Cortex of kidney (tissue), 1 donor: ENCODE measurements at places on chromosomes 12 and 14.

GRCh38 chr12:71935594-71935993, 3.1 kb upstream of the TPH2 start:
- DNase-seq: no peak

DNA sequence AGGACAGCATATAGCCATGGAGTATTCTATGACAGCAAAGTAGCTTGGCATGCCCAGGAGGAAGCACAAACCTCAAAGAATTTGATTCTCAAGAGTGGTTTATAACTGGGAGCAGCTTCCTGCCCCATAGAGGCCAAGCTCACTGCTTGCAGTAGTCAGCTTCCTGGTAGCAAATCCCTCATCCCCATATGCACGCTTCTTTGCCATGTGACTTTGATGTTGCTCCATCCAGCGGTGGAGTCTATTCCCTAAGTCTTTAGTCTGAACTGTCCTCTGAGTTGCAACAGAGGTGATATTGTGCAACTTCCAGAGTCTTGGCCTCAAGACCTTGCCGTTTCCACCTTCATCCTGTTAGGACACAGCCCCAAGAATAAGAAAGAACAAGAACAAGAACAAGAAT, 996.8 kb upstream of the TMEM132C start:
- no peak for DNase-seq

- DNase-seq: no peak
Measured at GRCh38 chr12:116320791-116321217, 43.3 kb upstream of the MED13L start.

- DNase-seq: no peak
Measured at GRCh38 chr12:45655743-45656142, 73.8 kb upstream of the ARID2 start.

- DNase-seq: no peak
Measured at GRCh38 chr12:120693848-120694247, 6.9 kb downstream of the MLEC start.
